ENCODE measurements at places on chromosomes 6 and 20.

GRCh38 chr20:19504251-19504650 is 253.8 kb upstream of the RIN2 start:
- no peak for DNase-seq

DNA sequence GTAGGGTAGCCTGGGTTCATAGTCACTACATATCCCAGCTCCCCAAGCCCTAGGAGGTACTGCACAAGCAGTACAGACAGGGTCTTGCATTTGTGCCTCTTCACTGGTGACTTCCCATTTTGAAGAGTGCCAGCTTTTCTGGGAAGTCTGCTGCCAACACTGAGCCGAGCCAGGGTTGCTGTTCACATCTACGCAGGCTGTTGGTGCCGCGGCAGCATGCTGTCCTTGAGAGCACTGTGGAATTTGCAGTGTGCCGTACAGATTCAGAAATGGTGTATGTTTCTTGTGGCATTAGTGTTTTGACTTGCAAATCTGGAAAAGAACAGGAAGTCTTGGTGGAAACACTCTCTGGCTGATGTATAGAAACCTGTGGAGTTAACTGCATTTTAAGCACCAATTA is 67.5 kb downstream of the JARID2 start:
- no peak for DNase-seq

- no peak for DNase-seq
Observed at GRCh38 chr6:82182756-82183155, 64.8 kb downstream of the IBTK start.

DNA sequence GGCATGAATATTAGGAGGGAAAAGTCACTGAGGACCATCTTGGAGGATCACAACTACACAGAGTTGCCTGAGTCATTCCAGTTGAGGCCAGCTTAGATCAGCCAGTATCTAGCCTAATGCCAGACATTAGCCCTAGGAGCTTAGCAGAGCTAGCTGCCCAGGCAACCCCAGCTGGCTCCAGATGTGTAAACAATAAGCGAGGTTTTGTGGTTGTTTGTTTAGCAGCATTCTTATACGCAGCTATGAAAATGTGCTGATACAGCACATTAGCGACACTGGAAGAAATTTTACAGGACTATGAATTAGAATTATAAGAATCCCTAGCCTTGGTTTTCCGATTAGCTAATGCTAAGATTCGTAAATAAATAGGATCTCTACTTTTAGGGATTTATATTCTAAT is 59.3 kb downstream of the BTBD3 start:
- no peak for DNase-seq

Data from lower leg skin (tissue), 4 donors.